Osteocyte (in vitro differentiated cells): ENCODE measurements at places on chromosomes 2 and 18.

DNA sequence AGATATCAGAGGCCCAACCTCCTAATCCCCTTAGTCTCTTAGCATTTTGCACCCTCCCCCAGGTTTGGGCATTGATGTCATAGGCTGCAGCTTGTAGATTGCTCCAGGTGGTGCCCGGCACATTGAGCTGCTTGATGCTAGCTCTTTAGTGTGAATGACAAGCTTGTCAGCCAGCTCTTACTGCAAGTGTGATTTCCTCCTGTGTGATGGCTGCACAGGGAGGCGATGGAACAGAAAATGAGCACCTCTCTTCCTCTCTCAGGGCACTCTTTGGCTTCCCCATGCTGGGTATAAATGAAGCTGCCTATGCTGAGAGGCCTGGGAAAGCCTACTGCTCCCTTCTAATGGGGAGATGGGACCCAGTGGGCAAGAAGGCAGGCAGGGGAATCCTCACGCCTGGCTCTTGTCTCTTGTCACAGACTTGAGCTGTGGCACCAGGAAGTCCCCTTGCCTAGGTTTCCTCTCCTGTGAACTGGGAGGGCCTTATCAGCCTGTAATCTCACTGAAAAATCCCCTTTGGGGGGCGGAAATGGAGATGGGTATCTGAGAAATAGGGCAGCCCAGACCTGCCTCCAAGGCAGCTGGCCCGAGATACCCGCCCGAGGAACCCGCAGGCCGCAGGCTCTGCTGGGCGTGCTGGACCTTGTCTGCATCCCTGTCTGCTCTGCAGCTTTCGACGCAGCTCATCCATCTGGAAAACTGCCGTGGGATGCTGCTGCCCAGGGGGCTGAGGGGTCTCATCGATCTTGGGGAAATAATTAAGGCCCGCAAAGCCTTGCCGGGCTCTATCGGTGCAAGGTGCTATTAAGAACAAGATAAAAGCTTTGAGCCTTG, 163.5 kb upstream of the CXCR4 start:
- H3K4me3 ChIP-seq = no peak overlapping the region
- DNase-seq = no peak
- no peaks in the 10 kb centered on the region for H3K36me3 ChIP-seq
- no peaks in the 10 kb centered on the region for H3K27me3 ChIP-seq
- H3K27ac ChIP-seq = no peak overlapping the region

- H3K27me3 ChIP-seq = no peaks in the 10 kb centered on the region
- H3K27ac ChIP-seq = no peak overlapping the region
- no peaks in the 10 kb centered on the region for H3K4me1 ChIP-seq
- H3K36me3 ChIP-seq = no peaks in the 10 kb centered on the region
These were observed 435.3 kb downstream of the TGIF1 start for GRCh38 chr18:3885209-3885792.

DNA sequence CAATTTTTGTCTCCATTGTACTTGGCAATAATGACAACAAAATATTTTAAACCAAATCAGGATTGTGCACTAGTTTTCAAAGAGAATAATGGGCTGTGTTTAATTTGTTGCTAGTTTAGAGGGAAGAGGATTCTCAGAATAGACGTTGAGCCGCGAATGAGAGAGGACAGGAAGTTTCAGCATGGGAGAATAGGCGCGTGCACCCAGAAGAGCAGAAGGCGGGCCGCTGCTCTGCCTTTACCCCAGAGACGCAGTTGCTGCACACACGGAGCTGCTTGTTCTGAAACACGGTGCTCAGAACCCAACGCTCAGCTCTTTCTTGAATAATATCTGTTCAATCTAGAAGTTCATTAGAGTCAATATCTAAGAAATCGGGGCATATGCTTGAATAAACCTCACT, 223.4 kb downstream of the MYT1L start:
- no peaks in the 10 kb centered on the region for H3K4me1 ChIP-seq
- H3K27me3 ChIP-seq = peaks cover 24% of the 10 kb centered on the region
- no peak for DNase-seq
- no peak overlapping the region for H3K4me3 ChIP-seq
- H3K36me3 ChIP-seq = no peaks in the 10 kb centered on the region

- H3K4me3 ChIP-seq = no peak overlapping the region
- H3K36me3 ChIP-seq = no peaks in the 10 kb centered on the region
- no peaks in the 10 kb centered on the region for H3K4me1 ChIP-seq
- no peak overlapping the region for H3K27ac ChIP-seq
These were observed 158.0 kb upstream of the HNMT start for GRCh38 chr2:137806068-137806805.

DNA sequence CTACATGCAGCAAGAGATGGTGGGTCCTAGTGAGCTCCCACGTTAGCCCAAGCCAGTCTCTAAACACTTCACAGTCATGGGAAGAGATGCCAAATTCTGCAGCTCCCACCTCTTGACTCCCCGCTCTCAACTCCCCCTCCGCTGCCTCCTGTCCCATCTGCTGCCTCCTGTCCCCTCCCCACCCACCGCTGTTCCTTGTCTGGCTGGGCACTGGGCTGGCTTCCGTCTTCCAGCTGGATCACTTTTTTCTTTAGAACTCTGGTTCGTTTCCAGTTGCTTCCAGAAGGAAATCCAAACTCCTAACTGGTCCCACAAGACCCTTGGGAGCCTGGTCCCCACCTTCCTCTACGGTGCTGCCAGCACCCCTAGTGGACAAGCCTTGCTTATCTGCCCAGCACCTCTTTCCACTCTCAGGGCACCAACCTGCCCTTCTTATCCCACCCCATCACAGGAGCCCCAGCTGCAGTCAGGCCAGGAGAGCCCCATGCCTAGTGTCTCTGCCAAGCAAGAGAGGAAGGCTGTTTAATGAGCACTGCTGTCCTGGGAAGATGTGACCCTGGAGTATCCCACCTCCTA, 12.1 kb upstream of the TWIST2 start:
- H3K27me3 ChIP-seq = peaks cover 60% of the 10 kb centered on the region
- DNase-seq = no peak
- no peaks in the 10 kb centered on the region for H3K4me1 ChIP-seq
- no peak overlapping the region for H3K4me3 ChIP-seq
- H3K27ac ChIP-seq = no peak overlapping the region
- no peaks in the 10 kb centered on the region for H3K36me3 ChIP-seq

- no peak overlapping the region for H3K4me3 ChIP-seq
- peaks cover 15% of the 10 kb centered on the region for H3K4me1 ChIP-seq
- no peak for DNase-seq
- no peaks in the 10 kb centered on the region for H3K36me3 ChIP-seq
These were observed 1400.4 kb downstream of the SUCLG1 start for GRCh38 chr2:83058683-83059082.

DNA sequence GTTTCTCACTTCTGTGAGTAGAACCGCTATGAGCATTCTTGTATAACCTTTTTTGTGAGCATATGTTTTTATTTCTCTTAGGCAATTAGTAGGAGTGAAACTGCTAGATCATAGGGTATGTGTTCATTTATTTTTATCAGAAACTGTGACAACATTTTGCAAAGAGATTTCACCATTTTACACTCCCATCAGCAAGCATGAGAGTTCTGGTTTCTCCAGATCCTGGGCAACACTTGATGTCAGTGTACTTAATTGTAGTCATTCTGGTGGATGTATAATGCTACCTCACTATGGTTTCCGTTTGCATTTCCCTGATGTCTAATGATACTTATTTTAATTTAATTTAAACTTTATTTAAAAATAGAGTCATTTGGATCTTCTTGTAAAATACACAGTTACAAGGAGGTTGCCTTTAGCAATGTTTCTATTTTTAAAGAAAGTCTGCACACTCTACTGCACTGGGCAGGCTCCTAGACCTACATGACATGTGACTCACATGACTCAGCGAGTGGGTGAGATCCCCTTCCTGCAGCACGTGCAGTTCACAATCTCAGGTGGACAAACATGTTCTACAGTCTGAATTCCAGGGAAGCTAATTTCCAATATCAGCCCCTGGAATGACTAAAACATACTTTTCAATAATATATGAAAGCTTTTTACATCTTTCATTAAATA, 127.0 kb upstream of the BCL2L11 start:
- H3K4me1 ChIP-seq = no peaks in the 10 kb centered on the region
- H3K36me3 ChIP-seq = peaks cover 2% of the 10 kb centered on the region
- no peak overlapping the region for H3K4me3 ChIP-seq
- DNase-seq = no peak
- H3K27ac ChIP-seq = no peak overlapping the region
- H3K27me3 ChIP-seq = peaks cover 72% of the 10 kb centered on the region

- no peaks in the 10 kb centered on the region for H3K27me3 ChIP-seq
- H3K36me3 ChIP-seq = no peaks in the 10 kb centered on the region
- H3K4me3 ChIP-seq = no peak overlapping the region
- DNase-seq = no peak
These were observed 33.0 kb upstream of the GLS start for GRCh38 chr2:190847504-190848081.

DNA sequence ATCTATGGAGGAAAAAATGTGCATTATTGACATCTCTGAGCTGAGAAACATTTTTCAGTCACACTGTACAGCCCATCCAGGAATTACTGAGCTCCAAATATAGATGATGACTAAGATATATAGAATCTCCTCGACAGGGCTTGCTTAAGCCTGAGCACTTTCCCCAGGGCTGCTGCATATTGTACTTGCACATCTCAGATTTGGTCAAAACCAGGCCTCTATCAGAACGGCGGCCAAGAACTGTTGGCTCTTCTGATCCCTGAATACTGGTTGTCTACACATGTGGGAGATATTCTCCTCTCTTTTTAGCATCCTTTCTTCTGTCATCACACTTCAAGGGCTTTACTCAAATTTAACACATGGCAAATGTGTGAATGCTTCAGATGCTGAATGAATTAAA, 201.5 kb upstream of the SLC35G4 start:
- H3K4me1 ChIP-seq = peaks cover 13% of the 10 kb centered on the region
- H3K36me3 ChIP-seq = no peaks in the 10 kb centered on the region
- H3K4me3 ChIP-seq = no peak overlapping the region
- no peaks in the 10 kb centered on the region for H3K27me3 ChIP-seq
- H3K27ac ChIP-seq = no peak overlapping the region

DNA sequence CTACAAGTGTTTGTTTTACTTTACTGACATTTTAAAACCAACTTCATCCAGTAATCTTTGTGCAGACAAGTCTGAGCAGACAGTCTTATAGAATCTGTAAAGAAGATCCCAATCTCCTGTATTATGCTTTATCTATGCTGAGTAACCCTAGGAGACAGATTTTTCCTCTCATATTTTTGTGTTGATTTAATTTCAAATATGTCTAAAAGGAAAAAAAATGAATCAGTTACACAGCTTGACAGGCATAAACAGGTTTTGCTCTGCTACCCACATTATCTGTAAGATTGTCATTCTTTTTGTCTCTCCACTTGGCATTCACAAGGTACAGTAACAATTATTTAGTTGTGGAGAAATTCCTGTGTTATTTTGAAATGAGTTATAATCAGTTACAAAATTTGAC, 415.0 kb downstream of the NYAP2 start:
- peaks cover 8% of the 10 kb centered on the region for H3K27me3 ChIP-seq
- H3K36me3 ChIP-seq = no peaks in the 10 kb centered on the region
- H3K4me1 ChIP-seq = no peaks in the 10 kb centered on the region
- no peak overlapping the region for H3K4me3 ChIP-seq
